Activated CD8-positive, alpha-beta memory T cell treated with anti-CD3 and anti-CD28 coated beads for 1 hour (primary cell): ENCODE measurements at places on chromosomes 3 and 15.

- DNase-seq: no peak
These were observed 100.2 kb downstream of the VPS8 start for GRCh38 chr3:184912163-184912562.

DNA sequence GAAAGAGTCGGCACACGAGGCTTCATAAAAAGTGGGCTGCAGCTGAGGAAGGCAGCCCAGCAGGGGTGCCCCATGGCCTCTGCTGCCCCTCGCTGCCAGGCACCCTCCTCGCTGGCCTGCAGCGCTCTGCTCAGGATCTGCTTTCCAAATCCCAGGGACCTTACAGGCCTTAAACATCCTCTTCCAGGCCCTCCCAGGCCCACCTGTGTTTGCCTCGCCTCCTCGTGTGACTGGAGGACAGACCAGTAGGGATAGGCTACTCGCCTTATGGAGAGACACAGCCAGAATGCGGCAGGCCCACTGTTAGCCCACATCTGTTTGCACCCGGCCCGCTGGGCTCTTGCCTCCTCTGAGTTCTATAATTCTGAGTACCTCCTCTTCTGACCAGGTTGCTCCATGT lies 124.5 kb upstream of the PLXNA1 start:
- no peak for DNase-seq

DNA sequence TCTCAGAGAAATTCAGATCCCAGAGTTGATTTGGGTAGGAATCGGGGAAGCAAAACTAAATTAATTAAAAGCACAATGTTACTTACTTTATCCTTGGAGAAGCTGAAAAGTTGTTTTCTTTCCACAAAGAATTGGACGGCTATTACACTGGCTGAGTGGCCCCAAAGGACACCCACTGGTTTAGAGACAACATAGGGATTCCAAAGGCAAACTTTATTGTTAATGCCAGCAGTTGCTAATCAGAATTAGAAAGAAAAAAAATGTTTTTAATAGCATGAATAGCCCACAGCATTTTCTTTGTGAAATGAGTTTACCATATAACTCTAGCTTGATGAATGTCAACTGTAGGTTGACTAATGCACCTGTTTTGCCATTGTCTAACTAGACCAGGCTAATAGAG lies 51.7 kb downstream of the WDR49 start:
- no peak for DNase-seq

GRCh38 chr3:165462636-165463334 lies 266.6 kb upstream of the SLITRK3 start:
- no peak for DNase-seq

- DNase-seq: no peak
These were observed 35.6 kb upstream of the LIPC start for GRCh38 chr15:58396181-58396580.

DNA sequence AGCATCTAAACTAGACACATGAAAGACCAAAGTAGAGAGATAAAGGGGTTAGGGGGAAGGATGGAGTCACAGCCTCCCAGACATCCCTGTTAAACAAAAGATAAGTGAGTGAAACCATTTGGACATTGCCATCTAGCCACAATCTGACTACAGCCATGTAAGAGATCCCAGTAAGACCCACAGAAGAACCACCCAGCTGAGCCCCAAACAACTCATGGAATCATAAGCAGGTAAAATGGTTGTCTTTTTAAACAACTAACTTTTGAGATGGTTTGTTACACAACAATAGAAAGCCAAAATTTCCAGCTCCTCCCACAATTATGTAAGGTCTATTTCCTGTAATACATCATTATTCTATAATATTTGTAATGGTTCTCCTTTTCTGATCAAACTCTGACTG lies 437.5 kb downstream of the IGSF11 start:
- DNase-seq: no peak

GRCh38 chr3:54822206-54822605 lies 105.7 kb downstream of the LRTM1 start:
- no peak for DNase-seq

- DNase-seq: no peak
These were observed 79.2 kb upstream of the ABHD17C start for GRCh38 chr15:80615783-80616391.

GRCh38 chr15:48469271-48469670 lies 138.0 kb downstream of the DUT start:
- no peak for DNase-seq
